ENCODE measurements at places on chromosomes 1 and 21.

DNA sequence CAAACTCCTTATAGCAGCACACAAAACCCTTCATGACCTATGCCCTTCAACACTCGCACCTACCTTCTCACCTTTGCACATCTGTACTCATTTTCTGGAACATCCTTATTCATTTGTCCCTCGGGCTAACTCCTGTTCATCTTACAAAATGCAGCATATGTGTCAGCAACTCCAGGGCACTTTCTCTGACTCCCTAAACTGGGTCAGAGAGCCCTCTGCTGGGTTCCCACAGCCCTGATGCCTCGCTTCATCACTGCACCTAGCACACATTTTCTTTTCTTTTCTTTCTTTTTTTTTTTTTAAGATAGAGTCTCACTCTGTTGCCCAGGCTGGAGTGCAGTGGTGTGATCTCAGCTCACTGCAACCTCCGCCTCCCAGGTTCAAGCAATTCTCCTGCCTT lies 54.0 kb downstream of the RAB3B start:
- no peak for DNase-seq

- no peak for DNase-seq
Measured at GRCh38 chr1:231731268-231731667, 104.7 kb downstream of the DISC1 start.

GRCh38 chr1:65002508-65003315 lies 36.4 kb upstream of the JAK1 start:
- DNase-seq: peak; percentile 95

- no peak for DNase-seq
Measured at GRCh38 chr1:42993502-42994136, 35.0 kb upstream of the SLC2A1 start.

DNA sequence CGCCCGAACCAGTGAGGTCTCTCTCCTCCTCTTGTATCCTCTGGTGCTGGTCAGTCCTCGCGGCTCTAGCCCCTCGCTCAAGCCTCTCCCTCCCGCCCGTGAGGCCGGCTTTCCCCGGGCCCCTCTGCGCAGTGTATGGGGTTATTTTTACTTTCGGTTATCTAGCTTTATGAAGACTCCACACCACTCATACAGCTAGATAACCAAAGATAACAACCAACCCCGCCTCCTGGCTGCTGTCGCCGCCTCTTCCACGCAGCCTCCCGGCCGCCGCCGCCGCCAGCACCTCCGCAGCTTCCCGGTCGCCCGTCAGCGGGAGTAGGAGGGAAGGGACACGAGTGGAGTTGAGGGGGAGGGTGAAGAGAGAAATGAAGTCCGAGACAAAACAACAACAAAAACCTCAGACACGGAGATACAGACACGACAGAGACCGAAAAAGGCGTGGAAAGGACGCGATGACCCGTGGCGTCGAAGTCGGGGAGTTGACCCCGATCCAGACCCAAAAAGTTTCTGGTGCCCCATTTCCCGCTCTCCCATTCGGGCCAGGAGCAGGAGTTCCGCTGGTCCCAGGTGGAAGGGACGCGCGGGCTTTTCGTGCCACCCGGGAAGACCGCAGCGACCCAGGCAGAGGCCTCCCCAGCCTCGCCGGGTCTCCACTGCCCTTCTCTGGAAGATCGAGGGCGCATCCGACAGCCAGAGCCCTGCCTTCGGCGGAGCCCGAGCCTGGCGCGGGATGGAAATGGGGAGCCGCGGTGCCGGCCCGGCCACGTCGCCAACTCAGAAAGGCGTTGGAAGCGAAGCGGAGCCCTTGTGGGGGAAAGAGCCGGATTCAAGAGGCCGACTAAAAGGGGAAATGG lies 51.4 kb downstream of the RHBG start:
- no peak for DNase-seq

DNA sequence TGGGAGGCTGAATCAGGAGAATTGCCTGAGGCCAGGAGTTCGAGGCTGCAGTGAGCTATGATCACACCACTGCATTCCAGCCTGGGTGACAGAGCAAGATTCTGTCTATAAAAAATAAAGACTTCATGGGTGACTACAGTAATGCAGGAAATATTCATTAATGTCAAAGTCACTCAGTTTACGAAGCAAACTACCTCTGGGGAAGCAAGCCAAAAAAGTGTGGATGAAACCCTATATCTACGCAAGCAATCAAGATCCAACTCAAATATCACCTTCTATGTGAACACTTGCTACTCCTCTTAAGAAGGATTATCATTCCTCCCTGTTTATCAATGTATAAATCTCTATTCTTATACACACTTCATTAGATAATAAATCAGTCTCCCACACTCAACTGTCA lies 434.8 kb downstream of the SETD4 start:
- no peak for DNase-seq

DNA sequence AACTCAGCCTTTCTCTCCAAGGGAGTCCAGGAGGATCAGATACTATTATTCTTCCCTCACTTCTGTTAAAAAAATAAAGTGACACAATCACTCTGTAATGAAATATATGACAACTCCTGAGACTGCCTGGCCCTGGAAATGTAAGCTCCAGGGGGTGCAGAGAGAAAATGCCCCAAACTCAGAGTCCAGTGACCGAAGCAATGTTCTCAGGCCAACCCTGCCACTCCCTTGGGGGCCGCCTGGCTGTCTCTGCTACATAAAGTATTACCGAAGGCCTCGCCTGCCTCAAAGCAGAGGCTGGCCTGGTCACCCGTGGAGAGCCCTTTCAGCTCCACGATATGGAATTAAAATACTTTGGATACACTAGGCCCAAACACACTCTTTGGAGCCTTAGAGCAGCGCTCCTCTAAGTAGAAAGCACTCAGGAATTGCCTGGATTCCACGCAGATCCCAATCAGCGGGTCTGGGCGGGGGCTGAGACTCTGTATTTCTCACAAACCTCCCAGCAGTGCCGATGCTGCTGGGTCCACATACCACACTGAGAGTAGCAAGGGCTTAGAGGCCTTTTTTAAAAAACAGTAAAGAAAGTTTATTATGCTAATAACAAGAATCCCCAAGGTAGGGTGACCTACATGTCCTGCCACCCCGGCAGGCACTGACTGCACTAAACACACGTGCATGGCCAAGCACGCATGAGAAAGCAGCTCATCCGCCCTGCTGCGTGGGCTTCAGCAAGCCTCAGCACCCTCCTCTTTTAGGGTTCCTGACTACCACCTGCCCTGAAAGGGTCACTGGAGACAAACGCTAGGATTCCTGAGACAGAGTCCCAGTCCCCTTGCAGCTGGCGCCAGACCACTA lies 31.1 kb downstream of the TMCO4 start:
- DNase-seq: no peak

DNA sequence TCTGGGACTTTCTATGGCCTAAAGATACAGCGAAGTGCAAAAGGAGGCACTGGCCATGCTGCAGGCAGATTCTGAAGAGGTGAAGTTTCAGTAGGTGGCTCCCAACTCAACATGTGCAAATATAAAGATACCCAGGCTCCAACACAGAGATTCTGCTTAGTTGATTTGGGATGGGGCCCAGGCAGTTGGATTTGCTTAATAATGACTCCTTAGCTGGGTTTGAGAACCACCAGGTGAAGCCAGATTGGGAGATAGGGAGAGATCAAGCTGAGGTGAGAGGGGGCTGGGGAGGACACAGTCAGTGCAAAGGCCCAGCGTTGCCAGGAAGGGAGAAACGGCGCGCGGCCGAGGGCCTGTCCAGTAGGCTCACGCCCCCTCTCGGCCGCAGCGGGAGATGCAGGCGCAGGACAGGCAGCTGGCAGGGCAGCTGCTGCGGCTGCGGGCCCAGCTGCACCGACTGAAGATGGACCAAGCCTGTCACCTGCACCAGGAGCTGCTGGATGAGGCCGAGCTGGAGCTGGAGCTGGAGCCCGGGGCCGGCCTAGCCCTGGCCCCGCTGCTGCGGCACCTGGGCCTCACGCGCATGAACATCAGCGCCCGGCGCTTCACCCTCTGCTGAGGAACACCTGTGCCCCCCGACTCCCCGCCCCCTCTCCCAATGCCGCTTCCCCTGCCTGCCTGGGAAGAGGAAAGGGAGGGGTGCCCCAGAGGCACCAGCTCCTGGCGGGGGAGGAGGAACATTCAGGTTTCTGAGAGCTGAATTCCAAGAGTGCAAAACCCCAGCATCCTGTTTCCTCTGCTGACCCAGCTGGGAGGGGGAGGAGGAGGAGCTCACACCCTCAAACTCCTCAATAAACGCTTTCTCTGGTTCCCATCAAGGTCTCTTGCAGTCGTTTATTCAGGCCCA lies 1.2 kb downstream of the FAM167B start:
- DNase-seq: peak; percentile 90

DNA sequence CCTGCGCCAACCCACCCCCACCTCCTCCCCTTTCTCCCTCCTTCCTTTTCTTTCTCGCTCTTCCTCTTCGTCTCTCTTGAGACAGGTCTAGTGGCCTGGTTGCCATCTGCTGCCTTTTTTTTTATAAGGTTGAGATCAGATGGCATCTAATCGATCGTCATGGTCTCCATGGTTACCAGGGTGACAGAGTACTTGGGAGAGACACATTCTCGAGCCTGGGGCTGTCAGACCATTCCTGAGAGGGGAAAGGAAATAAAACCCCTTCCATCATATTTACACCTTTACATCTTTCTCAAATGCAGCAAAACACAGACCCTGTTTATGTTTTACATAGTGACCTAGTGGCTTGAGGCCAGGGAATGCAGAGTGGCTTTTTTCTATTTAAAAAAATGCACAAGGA lies 53.5 kb upstream of the SLC22A15 start:
- no peak for DNase-seq

DNA sequence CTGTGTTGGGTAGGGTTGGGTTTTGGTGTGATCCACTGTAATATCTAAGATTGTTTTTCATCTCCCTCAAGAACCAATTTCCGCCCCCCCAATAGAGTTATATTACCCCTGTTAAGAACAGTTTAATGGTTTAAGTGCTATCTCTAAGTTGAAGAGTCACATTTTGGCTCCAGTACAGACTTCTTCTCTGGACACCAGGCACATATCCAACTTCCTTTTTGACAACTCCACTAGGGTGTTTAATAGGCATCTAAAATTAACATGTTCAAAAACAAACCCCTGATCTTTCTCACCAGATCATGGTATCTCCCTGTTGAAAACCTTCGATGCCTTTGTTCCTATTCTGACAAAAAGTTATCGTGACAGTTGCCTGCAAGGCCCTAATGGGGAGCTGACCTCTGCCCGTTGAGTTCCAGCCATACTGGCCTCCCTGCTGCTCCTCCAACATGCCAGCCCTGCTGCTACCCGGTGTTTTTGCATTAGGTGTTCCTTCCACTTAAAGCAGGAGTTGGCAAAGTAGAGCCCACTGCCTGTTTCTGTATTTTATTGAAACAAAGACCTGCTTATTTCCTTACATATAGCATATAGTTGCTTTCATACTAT lies 18.6 kb downstream of the USP24 start:
- no peak for DNase-seq

DNA sequence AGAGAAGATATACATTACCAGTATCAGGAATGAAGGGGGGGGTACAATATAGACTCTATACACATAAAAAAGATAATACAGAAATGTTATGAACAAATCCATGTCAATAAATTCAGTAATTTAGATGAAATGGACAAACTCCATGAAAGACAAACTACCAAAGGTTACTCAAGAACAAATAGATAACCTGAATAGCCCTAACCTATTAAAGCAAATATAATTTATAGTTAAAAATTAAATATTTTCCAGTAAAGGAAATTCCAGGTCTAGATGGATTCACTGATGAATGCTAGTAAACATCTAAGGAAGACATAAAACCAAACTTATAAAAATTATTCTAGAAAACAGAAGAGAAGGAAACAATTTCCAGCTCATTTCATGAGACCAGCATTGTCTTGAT lies 13.2 kb downstream of the BLZF1 start:
- DNase-seq: no peak

DNA sequence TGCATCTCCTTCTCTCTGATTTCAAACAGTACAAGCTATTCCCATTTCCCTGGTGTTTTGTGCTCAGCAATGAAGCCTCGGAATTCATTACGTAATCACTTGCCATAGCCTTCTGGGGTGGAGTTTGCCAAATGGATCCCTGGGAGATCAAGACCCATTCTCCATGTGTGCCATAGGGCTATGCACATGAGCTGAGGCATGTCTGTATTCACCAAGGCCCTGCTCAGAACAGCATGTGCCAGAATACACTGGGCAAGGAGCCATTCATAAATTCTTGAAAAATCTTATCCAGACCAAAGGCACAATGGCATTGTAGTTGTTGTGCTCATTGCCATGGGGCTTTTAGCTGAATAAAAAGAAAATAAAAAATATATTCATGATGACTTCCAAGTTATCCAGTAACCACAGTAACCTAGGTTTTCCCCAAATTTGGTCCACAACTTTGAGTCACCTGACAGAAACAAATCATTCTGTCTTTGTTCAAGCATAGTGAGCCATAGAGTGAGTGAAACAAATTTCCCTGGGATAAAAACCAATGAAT lies 53.0 kb downstream of the CRB1 start:
- DNase-seq: peak; percentile 22

GRCh38 chr1:151342569-151342968 lies 4.5 kb downstream of the RFX5 start:
- DNase-seq: no peak

GRCh38 chr1:165903672-165904071 lies 76.3 kb downstream of the UCK2 start:
- no peak for DNase-seq

DNA sequence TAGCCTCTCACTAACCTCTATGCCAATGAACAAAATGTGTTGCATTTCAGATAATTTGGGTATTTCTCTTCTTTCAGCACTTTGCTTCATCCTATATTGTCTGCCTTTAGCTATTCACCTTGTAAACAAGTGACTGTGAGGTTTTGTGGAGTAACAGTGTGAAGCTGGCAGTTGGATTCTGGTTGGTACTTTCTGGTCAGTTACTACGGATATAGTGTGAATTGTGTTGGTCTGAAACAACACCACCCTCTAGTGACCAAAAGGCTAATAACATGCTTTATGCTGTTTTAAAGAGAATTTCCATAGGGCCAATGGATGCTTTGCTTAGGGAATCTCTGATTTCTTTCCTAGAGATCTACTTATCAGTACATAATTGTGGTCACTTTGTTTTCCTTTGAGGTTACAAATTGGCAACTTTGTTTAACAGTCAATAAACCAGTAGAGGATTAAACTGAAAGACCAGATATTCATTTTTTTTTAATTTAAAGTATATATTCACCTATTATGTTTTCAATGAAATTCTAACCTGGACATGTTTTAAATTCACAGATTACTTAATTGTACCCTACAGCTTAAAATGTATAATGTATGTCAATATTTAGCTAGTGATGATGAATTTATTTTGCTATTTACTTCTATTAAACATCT lies 2.5 kb upstream of the PTGER3 start:
- no peak for DNase-seq

DNA sequence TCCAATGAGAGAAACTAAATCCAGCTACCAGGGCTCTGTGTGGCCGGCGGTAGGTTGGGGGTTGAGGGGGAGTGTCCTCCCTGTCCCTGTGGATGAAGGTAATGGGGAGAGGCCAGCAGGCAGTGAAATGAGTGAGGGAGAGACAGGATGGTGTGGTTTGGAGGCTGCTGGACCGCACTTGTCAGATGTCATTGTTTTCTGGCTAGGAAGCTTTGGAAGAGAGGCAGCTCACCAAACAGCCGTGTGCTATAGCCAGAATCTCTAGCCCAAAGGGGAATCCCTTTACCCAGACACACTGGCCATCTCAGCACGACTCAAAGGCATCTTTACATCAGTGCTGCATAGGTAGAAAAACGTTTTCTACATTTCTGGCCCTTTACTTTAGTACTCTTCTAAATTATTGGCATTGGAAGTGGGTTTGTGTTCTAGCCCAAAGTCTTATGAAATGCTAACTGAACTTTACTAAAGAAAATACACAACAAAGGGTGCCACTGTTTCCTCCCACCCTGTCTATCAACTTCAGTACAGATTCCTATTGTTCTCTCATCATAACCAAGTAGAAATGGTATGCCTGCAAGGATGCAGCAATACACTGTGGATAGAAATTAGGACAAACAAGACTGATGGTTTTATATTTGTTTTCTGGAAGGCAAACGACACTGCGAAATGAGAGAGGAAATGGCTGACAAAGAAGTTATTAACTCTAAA lies 95.9 kb upstream of the COA6 start:
- DNase-seq: no peak

All from tibial artery (tissue), 4 donors.